ENCODE measurements at places on chromosomes 6 and 20.

- DNase-seq: no peak
Measured at GRCh38 chr6:138465007-138465645, 34.2 kb downstream of the NHSL1 start.

DNA sequence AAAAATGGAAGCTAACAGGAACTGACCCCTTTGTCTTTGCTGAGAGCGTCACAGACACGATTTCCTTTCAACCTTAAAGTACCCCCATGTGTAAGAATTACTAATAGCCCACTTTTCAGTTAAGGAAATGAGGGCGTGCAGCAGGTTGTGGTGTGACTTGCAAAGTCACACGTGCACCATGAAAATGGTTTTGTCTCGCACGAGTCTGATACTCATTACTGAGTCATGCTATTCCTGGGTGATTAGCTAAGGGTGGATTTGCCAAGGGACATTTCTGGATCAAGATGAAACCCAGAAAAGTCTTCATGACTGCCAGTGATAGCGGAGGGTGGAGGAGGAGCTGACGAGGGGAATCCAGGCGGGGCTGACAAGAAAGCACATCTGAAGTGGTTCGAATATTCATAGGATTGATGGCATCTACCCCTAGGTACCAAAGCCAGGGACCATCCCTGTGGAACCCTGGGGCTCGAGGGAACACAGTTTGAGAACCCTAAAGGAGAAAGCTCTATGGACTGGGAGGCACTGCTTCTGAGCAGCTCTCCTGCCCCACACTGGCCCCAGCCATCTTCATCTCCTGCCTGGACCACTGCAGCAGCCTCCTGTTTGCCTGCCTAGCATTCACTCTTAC lies 12.1 kb upstream of the NFATC2 start:
- no peak for DNase-seq

GRCh38 chr20:57526885-57527460 lies 2.0 kb upstream of the CTCFL start:
- no peak for DNase-seq

DNA sequence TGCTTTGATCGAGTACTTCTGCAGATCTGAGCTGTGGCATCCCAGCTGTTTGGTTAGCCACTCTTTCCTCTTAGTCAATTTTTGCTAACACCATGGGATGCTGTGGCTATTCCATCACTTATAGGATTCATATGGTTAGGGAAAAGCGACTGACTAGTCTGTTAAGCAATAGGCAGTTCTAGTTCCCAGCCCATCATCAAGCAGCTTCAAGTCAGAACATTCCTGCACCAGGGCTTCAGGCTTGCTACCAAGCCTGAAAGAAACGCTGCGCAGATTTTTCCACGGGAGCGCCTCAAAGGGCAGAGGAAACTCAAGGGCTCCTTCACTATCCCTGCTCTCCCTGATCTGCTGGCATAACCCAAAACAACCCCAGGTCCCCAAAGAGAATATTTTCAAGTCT lies 159.8 kb upstream of the SUPT3H start:
- no peak for DNase-seq

Data from anterior cingulate cortex (tissue), 58 donors.